Activated CD4-positive, alpha-beta T cell treated with anti-CD3 and anti-CD28 coated beads for 36 hours (primary cell): ENCODE measurements at places on chromosomes 16 and 17. TPM values are rescaled to one million over a fixed set of nuclear protein-coding genes. Genes with fewer than 3 reads are reported as not detected.

The NOTUM gene
- total RNA-seq: 0.87 TPM

The KREMEN2 gene
- total RNA-seq: not detected

The C1QL1 gene
- total RNA-seq: 0.83 TPM

DNA sequence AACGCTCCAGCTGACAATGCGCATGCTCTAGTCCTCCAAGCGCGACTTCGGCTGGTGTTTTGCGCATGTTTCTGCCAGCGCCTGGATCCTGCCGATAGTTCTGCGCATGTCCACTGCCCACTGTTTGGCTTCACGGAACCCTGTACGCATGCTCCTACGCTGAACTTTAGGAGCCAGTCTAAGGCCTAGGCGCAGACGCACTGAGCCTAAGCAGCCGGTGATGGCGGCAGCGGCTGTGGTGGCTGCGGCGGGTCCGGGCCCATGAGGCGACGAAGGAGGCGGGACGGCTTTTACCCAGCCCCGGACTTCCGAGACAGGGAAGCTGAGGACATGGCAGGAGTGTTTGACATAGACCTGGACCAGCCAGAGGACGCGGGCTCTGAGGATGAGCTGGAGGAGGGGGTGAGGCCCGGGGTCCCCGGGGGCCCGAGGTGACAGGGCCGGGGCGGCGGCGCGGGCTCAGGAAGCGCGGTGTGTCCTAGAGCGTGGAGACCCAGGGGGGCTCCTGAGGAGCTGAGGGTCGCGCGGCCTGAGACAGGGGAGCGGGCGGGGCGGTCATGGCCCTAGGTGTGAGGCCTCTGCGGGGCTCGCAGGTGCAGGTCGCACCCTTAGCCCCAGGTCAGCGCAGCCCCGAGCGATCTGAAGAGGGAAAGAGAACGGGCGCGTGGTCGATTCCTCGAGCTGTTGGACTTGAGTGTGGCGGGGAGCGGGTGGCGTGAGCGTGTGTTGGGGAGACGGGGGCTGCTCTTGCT, at the start of the genes RPS6KB1 and TUBD1:
TSS of gene RPS6KB1 (plus strand) at position 198 of the 752 bp plus-strand sequence. CDS start at position 262, 64 bp downstream.
TSS of gene TUBD1 (minus strand) at position 20 of the 752 bp plus-strand sequence. CDS start 1,941 bp downstream, outside the sequence.
- DNase-seq: peak; percentile 98

DNA sequence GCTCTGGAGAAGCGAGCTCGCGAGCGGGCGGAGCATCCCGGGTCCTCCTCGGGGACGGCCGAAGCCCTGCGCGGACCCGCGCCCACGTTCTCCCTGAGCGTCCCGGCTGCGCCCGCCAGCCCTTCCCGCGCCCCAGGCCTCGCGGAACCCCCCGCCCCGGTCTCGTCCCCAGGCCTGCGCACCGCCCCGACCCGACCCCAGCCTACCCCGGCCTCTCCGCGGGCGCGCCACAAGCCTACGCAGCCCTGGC, 159 bp downstream of the USP36 start:
- DNase-seq: no peak

GRCh38 chr16:77227745-77228144, 28.5 kb downstream of the SYCE1L start:
- peak; percentile 36 for DNase-seq

DNA sequence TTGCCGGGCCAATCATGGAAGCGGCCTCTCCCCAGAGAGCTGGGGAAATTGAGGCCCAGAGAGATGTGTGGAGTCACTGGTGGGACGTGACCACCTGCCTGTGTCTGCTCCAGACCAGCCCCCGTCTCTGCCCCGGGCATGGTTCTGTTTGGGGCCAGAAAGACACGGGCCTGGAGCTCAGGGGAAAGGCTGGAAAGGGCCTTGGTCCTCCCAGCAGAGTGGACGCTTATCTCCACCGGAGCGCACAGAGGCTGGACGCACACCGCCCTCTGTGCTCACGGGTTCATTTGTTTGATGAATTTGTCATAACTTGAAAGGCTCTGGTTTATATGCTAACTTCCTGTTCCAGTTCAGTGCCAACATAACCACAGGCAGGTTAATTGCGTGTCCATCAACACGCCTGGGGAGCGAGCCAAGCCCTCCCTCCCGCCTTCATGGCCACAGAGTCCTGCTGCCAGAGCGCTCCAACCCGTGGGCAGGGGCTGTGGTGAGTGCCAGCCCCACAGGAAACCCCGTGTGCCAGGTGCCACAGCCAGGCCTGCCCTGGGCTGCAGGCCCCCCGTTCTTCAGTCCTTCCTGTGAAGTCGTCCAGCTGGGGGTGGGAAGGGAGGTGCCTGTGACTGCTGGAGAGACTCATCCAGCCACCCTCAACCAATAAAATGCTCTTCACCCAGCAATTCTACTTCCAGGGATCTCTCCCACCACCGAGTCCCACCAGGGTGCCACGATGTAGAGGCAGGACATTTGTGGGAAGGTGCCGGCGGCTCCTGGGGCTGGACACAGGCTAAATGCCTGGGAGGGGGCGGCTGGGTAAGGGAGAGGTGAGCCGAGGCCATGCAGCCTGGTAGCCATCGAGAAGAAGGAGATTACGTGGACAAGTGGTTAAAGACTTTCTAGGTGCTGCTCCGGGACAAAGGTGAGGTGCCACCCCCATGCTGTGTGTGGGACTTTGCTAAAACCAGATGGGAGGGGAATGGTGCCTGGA, 29.4 kb upstream of the BAHCC1 start:
- peak; percentile 55 for DNase-seq
